Chondrocyte (in vitro differentiated cells): ENCODE measurements at places on chromosomes 13 and 19. TPM values are rescaled to one million over a fixed set of nuclear protein-coding genes. Genes with fewer than 3 reads are reported as not detected.

Gene GJB2
- not detected in 3 replicates for total RNA-seq

Gene IFNL3
- total RNA-seq = not detected in 3 replicates

GRCh38 chr19:44072543-44073401, 813 bp downstream of the ZNF284 start:
- DNase-seq = no peak

- DNase-seq = no peak
Measured at GRCh38 chr19:1387684-1388636, 4.3 kb downstream of the NDUFS7 start.

DNA sequence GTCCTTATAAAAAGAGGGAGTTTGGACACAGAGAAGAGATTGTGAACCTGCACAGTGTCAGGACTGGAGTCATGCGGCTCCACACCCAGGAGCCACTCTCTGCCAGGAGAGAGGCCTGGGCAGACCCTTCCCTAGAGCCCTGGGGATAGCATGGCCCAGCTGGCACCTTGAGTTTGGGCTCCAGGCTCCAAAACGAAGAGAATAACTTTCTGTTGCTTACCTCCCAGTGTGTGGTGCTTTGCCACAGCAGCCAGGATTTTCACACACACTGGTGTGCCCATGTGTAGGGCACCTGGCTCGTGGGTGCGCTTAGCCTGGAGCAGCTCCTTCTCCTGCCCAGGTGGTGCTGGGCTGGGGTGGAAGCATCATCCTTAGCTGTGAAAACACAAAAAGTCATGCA, 344.3 kb downstream of the TEX29 start:
- DNase-seq = no peak
